ENCODE measurements at places on chromosomes 1 and 21.
A peak's percentile ranks its signal among the peaks of the same experiment; 100 is the strongest.

DNA sequence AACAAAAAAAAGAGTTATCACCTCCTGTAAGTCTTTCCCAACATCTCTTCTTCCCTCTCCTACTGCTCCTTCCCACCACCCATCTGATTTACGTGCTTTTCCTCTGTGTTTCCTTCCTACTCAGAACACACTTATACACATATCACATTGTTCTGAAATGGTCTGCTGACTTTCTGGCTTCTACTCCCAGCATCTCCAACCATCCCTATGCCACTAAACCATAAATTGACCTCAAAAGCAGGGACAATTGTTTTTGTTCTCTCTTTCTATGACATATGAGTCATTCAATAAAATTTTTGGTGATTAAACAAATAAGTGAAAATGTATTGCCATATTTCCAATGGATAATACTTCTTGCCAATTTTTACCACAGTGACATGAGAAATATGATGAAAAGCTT is 8.2 kb downstream of the GOLPH3L start:
- DNase-seq: no peak

GRCh38 chr1:167409183-167409582 is 109.1 kb downstream of the CD247 start:
- peak; percentile 50 for DNase-seq

- no peak for DNase-seq
Measured at GRCh38 chr1:108679586-108680213, 12.4 kb upstream of the PRPF38B start.

GRCh38 chr1:227306689-227307088 is 11.6 kb downstream of the CDC42BPA start:
- no peak for DNase-seq

GRCh38 chr1:235147269-235147668 is 13.8 kb downstream of the RBM34 start:
- no peak for DNase-seq

DNA sequence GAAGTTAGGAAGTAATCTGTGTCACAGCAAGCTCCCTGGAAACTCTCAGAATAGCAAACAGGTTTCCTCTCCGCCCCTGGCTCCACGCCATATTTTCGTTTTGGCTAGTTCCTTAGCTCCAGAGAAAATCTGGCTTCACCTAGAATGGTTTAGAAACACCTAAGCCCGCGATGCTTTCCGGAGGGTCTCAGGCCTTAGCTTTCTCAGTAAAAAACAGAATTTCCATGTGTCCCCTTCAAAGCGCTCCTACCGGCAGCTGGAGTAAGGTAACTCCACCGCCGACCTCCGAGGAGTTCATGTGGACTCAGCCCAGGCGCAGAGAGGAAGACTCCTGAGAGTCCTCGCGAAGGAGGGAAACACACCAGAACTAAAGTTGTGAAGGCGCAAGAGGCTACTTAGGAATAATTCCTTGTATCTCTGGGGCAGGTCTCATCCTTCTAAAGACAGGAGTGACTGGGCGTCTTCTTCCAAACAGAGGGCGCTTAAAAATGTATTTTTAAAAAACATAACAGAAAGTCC is 406 bp downstream of the KIAA0040 start:
- DNase-seq: peak; percentile 81

GRCh38 chr1:54795356-54795665 is 5.8 kb downstream of the TTC22 start:
- DNase-seq: no peak

Data from HT-29 (cell line).